ENCODE measurements at places on chromosomes 4 and X.

- no peak for DNase-seq
These were observed 463.4 kb upstream of the MAGEB18 start for GRCh38 chrX:25674776-25675175.

DNA sequence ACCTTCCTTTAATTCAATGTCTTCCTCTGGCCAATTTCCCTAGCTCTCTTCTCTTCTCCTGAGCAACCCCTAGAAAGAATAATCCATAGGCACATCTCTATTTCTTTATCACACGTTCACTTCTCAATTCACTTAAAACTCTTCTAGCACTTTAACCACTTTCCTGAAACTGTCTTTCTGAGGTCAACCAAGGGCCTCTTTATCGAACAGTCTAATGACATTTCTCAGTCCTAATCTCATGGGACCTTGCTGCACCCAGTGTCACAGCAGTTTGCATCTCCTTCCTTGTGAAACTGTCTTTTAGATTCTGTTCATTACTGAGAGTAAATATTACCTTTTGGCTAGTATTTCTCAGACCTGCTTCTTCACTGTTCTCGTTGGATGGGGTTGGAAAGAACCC is 285.3 kb upstream of the RASGEF1B start:
- DNase-seq: no peak

DNA sequence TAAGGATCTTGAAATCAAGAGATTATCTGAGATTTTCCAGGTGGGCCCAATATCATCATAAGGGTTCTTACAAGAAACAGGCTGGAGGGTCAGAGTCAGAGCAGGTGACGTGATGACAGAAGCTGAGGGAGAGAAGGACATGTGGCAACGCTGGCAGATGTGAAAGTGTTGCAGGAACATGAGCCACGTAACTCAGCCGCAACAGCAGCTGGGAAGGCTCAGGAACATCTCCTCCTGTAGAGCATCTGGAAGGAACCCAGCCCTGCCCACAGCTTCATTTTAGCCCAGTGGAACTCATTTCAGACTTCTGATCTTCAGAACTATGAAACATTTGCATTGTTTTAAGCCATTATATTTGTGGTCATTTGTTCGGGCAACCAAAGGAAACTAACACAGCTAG is 156.3 kb upstream of the VEGFC start:
- DNase-seq: no peak

- DNase-seq: no peak
These were observed 108.6 kb downstream of the ARHGAP6 start for GRCh38 chrX:11557120-11557519.

- no peak for DNase-seq
These were observed 206.0 kb downstream of the DCTD start for GRCh38 chr4:182711211-182711610.

DNA sequence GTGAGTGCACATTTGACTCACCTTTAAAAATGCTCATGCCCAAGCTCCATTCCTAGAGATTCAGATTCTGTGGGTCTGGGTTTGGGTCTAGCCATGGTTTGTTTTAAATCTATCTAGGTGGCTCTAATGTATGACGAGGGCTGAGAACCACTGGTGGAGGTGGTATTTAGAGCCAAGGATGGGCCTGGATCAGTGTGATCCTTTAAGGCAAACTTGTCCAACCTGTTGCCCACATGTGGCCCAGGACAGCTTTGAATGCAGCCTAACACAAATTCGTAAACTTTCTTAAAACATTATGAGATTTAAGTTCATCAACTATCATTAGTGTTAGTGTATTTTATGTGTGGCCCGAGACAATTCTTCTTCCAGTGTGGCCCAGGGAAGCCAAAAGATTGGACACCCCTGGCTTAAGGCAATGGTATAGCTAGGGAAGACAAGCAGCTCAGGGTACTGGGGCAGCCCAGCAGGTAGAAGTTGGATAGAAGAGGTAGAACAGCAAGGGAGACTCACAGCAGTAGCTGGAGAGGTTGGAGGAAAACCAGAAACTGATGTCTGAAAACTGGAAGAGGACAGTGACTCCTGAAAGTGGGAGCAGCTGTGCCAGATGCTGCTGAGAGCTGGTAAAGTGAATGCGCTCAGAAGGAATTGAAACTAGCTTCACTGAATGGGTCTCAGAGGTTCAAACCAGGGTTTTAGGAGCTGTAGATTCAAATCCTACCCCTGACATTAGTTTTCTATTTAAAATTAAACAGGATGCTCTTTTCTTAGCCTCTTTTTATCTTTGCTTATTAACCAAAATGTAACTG is 18.2 kb downstream of the ADD1 start:
- no peak for DNase-seq

- no peak for DNase-seq
These were observed 28.6 kb downstream of the CBR4 start for GRCh38 chr4:168981460-168981859.

DNA sequence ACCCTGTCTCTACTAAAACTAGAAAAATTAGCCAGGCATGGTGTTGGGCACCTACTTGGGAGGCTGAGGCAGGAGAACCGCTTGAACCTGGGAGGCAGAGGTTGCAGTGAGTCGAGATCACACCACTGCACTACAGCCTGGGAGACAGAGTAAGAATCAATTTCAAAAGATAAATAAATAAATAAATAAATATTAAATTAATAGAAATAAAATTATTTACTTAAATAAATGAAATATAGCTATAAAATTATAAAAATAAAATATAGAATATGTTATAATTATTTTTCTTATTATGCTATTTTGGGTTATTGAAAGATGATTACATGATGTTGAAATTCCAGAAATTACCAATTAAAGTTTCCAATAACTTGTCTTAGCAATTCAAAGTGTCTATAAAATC is 1029.8 kb upstream of the AGA start:
- DNase-seq: no peak

DNA sequence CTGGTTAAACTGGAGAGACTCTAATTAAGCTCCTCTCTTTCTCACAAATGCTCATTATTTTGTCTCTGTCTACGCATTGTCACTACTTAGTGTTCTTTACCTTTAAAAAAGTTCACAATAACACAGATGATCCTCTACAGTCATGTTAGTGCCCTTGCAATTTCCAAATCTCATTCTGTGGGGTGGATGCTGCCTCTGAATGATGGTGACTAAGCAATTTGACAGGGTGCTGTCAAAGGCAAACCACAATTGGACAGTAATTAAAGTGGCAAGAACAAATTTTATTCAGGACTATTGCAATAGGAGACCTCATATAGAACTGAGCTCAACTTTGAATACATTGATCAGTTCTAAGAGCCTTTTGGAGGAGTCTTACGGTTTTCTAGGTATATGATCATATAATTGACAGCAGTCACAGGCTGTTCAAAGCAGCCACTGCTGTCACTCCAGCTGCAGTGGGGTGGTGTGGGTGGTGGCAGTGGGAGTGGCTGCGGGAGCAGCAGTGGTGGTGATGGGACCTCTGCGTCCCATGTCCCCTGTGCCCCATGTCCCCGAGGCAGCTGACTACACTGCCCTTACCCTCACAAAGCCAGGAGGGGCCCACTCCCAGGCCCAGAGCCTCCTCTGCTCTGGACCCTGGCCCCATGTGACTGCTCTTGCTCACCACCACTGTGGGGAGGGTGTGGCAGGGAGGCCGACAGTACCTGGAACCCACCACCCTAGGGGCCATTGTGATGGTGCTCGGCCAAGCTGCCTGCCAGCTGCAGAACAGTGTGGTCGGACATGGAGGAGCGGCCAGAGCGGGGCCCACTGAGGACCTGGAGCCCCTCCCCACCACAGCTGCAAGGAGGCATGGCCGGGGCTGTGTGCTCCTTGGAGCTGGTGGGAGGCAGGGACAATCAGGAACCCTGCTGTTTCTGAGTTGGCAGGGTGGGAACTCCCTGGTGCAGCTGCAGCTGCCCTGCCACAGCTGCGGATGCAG is 30.4 kb upstream of the PAGE1 start:
- no peak for DNase-seq

GRCh38 chrX:95622200-95622599 is 1062.4 kb upstream of the DIAPH2 start:
- no peak for DNase-seq

Measured in NCI-H1436 (cell line).